ENCODE measurements at places on chromosomes 16 and 17.
A peak's percentile ranks its signal among the peaks of the same experiment; 100 is the strongest.

GRCh38 chr17:1766382-1767135 is 4.7 kb downstream of the SERPINF1 start:
- DNase-seq = peak; percentile 75

GRCh38 chr16:79602628-79603014 is 2.1 kb upstream of the MAF start:
- DNase-seq = no peak

DNA sequence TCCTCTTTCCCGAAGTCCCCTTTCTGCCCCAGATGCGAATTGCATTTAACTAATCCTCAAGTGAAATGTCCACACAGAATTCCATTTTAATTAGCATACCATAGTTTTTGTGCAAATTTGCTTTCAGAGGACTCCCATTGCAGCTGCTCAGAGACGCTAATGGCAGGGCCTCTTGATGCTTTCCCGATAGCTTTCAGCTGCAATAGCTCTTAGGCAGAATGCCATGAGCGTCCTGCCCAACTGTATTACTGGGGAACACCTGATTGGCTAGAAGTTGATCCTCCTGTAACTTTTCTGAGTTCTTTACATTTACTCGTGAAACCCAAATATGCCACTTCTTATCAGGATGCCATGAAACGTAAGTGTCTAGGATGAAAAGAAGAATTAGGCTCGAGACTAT is 203.0 kb downstream of the UTP18 start:
- DNase-seq = no peak

DNA sequence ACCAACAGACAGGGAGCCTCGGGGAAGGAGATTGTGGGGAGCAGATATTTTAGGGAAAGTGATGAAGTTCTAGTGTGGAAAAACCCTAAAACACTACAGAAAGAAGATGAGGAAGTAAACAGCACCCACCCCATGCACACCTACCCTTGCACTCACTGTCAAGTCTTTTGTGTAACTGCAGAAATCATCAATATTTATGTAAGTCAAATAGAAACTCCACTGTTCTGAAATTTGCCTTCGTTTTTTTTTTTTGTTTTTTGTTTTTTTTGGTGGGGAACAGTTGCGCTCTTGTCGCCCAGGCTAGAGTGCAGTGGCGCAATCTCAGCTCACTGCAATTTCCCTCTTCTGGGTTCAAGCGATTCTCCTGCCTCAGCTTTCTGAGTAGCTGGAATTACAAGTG is 273.4 kb downstream of the CPPED1 start:
- DNase-seq = peak; percentile 53

DNA sequence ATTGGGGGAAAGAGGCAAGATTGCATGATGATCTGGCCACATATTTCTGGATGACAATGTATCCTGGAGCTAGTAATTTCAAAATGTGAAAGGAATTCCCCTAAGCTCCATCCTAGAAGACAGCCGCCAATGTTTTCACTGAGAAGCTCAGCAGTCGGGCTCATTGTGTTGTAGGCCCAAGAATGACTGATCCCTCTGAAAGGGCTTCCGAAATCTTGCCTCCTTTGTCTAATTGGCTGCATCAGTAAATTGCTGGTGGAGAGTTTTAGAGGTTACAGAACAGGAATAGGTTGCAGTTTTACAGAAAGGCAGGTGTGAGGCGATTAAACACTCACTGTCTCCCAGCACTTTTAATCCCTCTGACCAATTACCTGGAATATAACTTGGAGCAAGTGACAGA is 464.1 kb upstream of the SALL1 start:
- DNase-seq = no peak

- DNase-seq = no peak
Observed at GRCh38 chr17:52048137-52048898, 110.2 kb downstream of the CA10 start.

DNA sequence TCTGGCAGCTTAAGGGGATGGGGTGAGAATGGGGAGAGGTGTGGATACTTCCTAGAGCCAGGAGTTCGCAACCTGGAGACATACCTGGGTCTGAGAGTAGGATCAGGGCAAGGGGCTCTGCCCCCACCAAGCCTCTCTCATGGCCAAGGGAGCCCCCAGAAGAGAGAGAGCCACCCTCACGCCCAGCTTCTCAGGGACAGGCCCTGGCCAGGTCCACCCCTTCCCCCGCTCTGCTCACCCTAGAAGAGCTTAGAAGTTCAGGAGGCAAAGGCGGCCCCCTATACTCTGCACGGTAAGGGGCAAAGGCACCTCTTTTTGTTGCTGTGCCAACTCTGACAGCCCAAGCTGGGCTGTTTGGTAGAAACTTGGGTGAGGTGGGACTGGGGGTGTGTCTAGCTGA is 69.3 kb upstream of the TMEM97 start:
- no peak for DNase-seq

DNA sequence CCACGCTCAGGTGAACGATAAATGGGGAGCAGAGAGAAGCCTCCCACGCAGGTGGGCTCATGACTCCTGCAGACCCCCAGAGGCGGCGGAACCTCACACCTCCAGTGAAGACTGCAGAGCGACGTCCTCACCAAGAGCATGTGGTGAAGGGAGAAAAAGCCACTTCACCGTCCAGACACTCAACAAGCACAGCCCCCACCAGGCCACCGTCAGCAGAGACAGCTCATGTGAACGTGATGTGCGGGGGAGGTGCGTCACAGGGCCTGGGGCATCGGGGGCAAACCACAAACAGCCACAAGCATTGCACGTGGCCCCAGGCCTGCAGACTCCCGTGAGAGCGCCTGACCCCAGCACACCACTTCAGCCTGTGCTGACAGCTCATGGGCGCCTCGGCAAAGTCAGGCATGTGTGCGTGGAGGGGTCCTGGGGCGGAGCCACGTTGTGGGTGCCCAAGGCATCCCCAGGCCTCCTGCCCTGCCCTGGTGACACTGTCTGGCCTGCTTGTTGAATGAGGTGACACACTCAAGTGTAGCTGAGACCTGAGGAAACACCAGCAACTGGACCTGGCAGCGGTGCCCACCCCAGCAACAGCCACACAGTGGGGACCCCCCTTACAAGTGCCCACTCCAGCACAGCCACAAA is 19.0 kb downstream of the LMF1 start:
- DNase-seq = no peak

DNA sequence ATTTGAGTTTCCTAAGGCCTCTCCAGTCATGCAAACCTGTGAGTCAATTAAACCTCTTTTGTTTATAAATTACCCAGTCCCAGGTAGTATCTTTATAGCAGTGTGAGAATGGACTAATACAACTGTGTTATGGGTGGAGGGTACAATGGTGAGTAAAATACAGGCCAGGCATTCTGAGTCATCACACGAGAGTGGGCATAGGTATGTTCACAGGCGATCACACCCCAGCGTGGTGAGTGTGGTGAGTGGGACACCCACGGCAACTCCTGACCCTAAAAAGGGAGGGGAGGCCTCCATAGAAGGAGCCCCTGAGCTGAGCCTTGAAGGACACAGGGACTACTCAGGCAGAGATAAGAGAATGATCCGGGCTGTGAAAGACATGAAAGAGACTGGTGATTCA is 22.6 kb upstream of the MAPT start:
- no peak for DNase-seq

DNA sequence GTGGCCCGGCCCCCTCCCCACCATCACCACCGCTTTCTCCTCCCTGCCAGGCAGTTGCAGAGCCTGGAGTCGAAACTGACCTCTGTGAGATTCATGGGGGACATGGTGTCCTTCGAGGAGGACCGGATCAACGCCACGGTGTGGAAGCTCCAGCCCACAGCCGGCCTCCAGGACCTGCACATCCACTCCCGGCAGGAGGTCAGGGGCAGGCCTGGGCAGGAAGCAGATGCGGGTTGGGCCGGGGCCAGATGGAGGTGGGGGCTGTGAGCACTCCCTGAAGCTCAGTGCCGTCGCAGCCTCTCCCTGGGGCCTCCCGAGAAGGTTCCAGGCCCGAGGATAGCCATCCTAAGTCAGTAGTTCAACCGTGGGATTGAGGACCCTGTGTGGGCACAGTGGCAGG is 14.2 kb upstream of the ADGRG3 start:
- no peak for DNase-seq

DNA sequence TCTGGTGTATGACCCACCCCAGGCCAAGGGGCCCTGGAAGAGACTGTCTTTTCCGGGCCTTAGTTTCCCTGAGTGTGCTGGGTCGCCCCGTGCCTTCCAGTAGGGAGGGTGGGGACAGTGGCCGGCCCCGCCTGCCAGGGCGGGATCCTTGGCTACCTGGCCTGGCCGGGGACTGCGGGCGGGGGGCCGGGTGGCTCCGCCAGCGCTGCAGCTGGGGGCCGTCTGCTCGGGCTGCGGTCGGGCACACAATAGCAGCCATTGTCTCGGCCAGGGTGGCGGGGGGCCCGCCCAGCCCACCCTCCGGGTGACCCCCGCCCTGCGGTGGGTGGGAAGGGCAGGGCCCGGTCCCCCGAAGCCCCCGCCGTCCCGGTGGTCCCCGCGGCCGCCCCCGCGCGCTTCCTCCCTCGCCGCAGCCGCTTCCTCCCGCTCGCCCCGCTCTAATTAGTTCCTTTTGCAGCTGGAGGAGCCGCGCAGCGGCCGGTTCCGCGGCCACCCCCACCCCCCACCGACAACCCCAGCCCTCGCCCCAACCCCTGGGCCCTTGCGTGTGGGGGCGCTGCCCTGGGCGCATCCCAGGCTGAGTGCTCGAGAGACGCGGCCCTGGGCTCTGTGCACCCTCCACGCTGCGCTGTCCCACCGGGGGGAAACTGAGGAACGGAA is 11.6 kb downstream of the GLIS2 start:
- DNase-seq = no peak

DNA sequence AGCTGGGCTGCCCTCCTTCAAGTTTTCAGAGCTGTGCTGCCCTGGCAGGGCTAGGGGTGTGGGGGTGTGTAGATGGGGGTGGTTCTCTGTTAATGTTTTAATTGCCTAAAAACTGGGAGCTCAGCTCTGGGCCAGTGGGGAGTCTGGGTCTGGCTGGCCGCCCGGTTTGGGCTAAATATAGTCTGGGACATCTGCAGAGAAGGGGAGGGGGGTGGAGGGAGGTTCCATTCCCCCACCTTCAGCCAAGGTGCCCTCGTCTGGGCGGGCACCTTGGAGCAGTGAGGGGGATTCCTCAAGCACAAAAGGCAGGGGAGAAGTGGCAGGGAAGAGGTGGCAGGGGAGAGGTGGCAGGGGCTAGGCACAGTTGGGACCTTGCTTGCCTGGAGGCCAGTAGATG is 13.0 kb downstream of the RARA start:
- peak; percentile 87 for DNase-seq

- DNase-seq = no peak
Observed at GRCh38 chr16:31276600-31276999, 16.8 kb downstream of the ITGAM start.

- no peak for DNase-seq
Observed at GRCh38 chr17:63423251-63423950, 22.7 kb downstream of the CYB561 start.

DNA sequence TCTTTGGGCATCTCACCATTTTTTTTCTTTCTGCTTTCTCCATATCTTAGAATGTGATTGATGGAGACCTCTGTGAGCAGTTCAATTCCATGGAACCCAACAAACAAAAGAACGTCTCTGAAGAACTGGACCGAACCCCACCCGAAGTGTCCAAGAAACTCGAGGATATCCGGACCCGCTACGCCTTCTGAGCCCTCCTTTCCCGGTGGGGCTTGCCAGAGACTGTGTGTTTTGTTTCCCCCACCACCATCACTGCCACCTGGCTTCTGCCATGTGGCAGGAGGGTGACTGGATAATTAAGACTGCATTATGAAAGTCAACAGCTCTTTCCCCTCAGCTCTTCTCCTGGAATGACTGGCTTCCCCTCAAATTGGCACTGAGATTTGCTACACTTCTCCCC is 48.0 kb downstream of the SF3B3 start:
- no peak for DNase-seq

- DNase-seq = no peak
Observed at GRCh38 chr16:70375636-70376611, 29.2 kb downstream of the DDX19A start.

DNA sequence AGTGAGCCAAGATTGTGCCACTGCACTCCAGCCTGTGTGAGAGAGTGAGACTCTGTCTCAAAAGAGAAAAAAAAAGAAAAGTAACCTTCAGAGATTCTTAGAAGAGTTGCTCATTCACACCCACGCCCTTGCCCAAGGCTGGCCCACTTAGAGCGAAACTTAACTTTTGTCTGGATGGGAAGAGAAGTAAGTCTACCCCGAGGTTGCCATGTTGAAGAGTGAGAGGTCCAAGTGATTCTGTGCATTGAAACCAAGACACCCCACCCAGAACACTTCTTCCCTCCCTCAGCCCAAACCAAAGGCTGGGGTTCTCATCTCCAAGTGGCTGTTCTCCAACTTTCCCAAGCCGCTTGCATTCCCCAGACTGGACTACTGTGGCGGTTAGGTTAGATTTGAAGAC is 2.4 kb upstream of the CISD3 start:
- DNase-seq = no peak

- no peak for DNase-seq
Observed at GRCh38 chr17:78355701-78356100, 4.2 kb downstream of the SOCS3 start.

DNA sequence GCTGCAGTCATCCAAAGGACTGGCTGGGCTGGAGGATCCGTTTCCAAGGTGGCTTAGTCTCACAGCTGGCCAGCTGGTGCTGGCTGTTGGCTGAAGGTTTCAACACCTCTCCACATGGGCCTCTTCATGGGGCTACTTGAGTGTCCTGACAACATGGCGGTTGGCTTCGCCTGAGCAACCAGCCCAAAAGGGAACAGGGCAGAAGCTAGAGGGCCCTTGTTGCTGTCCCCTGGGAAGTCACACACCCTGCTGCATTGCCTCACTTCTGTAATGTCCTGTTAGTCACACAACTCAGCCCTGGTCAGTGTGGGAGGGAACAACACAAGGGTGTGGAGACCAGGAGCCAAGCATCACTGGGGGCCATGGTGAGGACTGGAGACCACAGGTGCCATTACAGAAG is 36.6 kb downstream of the C16orf78 start:
- DNase-seq = no peak

GRCh38 chr16:89050868-89051311 is 42.8 kb upstream of the ACSF3 start:
- DNase-seq = peak; percentile 23

DNA sequence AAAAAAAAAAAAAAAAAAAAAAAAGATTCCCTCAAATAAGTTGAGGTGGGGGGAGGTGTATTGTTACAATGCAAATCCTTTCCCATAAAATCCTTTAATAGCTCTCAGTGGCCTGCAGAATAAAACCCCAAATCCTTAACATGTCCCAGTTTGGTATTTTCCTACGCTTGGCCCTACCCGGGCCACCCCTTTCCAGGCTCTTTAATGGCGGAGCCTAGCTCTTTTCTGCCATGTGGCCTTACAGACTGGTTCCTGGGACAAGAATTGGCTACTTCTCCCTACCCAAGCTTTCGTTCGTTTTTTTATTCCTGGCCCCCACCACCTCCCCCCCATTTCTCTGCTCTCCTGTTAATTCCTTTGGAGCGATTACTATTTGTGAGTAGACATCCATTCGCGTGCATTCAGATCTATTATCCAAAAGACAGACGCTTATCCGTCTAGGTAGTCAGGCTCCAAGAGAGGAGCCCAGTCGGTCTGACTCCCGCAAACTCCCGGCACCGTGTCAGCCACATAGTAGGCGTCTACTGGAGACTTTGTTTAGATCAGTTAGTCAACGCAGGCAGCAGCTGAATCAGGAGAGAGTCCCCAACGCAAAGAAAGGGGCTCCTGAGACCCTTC is 813 bp upstream of the THAP11 start:
- no peak for DNase-seq

- no peak for DNase-seq
Observed at GRCh38 chr17:64615028-64615677, 47.0 kb downstream of the SMURF2 start.

Data from Right ventricle myocardium superior (tissue), 1 donor.